Upper lobe of left lung (tissue), 6 donors: ENCODE measurements at places on chromosomes 3 and 15.

GRCh38 chr3:97277708-97278107 is 463.3 kb downstream of the EPHA6 start:
- no peaks in the 10 kb centered on the region for H3K27me3 ChIP-seq
- DNase-seq: no peak
- no peaks in the 10 kb centered on the region for H3K36me3 ChIP-seq
- H3K4me1 ChIP-seq: no peaks in the 10 kb centered on the region
- no peak overlapping the region for H3K27ac ChIP-seq

GRCh38 chr15:72278737-72279136 is 6.4 kb upstream of the PARP6 start:
- H3K27me3 ChIP-seq: no peaks in the 10 kb centered on the region
- no peak overlapping the region for H3K27ac ChIP-seq
- no peak for DNase-seq
- H3K4me1 ChIP-seq: no peaks in the 10 kb centered on the region

DNA sequence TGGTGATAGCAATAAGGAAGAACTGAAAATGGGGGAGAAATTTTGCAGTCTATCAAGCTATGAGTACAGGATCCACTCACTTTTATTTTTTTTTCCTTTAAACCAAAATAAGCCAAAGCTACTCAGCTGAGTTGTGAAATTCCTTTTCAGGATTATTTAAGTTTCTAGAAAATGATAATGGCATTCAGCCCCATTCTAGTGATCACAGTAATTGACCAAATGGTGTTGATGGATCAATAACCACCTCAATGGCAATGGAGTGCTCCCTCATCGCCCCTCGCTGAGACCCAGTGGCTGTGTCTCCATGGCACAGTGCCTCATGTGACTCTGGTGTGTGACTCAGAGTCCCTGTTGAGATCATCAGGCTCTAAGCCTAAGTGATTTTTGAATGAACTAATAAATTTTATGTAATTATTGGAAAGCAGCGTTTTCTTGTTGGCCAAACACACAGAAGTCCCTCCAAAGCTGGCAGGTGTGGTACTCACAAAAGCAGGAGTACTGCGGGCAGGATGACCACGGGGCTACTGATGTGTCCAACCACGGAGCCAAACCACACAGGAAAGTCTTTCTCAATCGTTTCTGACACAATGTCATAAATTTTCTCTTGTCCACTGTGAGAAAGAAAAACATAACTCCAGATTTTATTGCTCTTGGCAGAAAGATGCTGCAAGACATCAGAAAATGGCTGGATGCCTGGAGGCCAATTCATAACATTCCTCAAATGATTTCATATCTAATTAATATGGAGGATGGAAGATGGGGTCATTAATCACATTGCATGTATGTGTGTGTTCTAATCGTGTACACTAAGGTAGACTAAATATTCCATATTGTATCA is 14.4 kb upstream of the STARD5 start:
- DNase-seq: no peak
- no peaks in the 10 kb centered on the region for H3K36me3 ChIP-seq
- H3K4me1 ChIP-seq: no peaks in the 10 kb centered on the region
- no peak overlapping the region for H3K27ac ChIP-seq
- no peak overlapping the region for H3K4me3 ChIP-seq

DNA sequence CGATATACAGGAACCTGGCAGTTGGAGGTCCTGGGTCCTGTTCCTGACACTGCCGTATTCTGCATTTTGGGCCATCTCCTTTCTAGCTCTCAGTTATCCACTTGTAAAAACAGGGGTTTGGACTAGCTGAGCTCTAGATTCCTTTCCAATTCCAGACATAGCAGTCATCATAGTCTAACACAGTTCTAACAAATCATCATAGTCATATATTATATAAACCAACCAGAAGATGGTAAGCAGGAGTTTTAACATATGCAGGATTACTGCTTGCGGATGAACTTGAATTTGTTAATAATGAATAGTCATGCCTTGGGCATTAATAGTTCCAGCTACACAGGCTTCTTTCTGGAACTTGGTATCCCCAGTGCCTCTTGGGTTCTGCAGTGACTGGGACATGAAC is 26.6 kb downstream of the MASP1 start:
- H3K4me1 ChIP-seq: peaks cover 27% of the 10 kb centered on the region
- no peak overlapping the region for H3K4me3 ChIP-seq
- H3K27me3 ChIP-seq: no peaks in the 10 kb centered on the region
- H3K27ac ChIP-seq: peak overlapping the region; percentile 69

DNA sequence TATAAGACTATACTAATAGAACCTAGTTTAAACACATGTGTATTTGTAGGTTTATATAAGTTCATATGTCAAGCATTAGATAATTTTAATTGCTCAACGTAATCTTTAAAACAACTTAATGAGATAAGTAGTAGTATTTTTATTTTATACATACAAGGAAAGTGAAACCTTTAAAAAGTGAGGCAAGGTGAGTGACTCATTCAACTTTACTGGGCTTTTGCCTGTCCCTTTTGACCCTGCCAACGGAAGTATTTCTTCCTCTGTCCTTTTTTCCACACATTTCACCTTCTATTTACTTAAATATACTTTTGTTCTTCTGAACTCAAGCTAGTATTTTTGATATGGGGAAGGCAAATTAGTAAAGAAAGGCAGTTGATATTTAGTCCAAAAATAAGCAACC is 78.5 kb downstream of the KBTBD8 start:
- no peak for DNase-seq
- no peak overlapping the region for H3K27ac ChIP-seq
- no peaks in the 10 kb centered on the region for H3K36me3 ChIP-seq
